ENCODE measurements at places on chromosomes 6 and 20.

GRCh38 chr6:88574031-88574430 is 389.4 kb downstream of the RNGTT start:
- no peak for DNase-seq

DNA sequence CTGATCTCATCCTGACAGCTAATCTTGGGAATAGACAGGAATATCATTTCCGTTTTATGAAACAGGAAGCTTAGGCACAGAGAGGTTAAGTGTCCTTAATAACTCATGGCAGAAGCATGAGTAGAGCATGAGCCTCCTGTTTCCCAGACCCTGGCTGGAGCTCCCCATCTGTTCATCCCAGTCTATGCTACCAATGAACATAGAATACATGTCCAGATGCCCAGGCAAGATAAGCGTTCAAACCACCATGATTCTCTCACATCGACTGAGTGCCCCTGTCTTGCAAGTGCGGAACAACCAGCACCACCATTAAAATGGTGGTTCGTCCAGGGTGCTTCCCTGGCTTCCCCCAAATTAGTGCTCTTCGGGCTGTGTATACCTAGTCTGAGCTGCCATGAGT is 217.1 kb downstream of the FARS2 start:
- DNase-seq = no peak

GRCh38 chr6:108884211-108885059 is 36.2 kb downstream of the ARMC2 start:
- no peak for DNase-seq

- no peak for DNase-seq
These were observed 36.9 kb downstream of the ARHGAP18 start for GRCh38 chr6:129672881-129673631.

GRCh38 chr6:42236682-42237473 is 19.2 kb upstream of the MRPS10 start:
- DNase-seq = no peak

- DNase-seq = no peak
These were observed at the start of the genes DEFB124 and REM1 for GRCh38 chr20:31474758-31475427. DEFB124 (minus strand) TSS chr20:31475127; CDS start chr20:31473013, 2,114 bp downstream. REM1 (plus strand) TSS chr20:31475288; CDS start chr20:31476446, 1,158 bp downstream.

DNA sequence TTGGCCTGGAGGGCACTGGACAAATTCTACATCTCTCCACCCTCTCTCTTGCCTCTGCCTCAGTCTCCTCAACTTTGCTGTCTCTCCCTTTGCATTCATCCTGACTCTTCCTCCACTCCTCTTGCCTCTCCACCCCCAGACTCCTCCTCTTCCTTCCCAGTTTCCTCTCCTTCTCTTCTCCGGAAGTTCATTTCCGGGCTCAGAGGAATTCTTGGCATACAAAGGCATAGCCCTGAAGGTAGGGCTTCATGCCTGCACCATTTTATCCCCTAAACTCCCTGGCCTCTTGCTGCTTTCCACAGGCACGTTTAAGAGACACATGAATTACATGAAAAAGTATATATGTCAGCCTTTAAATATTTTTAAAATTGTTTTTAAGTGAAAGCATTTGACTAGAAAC is 10.6 kb downstream of the BFSP1 start:
- DNase-seq = no peak

DNA sequence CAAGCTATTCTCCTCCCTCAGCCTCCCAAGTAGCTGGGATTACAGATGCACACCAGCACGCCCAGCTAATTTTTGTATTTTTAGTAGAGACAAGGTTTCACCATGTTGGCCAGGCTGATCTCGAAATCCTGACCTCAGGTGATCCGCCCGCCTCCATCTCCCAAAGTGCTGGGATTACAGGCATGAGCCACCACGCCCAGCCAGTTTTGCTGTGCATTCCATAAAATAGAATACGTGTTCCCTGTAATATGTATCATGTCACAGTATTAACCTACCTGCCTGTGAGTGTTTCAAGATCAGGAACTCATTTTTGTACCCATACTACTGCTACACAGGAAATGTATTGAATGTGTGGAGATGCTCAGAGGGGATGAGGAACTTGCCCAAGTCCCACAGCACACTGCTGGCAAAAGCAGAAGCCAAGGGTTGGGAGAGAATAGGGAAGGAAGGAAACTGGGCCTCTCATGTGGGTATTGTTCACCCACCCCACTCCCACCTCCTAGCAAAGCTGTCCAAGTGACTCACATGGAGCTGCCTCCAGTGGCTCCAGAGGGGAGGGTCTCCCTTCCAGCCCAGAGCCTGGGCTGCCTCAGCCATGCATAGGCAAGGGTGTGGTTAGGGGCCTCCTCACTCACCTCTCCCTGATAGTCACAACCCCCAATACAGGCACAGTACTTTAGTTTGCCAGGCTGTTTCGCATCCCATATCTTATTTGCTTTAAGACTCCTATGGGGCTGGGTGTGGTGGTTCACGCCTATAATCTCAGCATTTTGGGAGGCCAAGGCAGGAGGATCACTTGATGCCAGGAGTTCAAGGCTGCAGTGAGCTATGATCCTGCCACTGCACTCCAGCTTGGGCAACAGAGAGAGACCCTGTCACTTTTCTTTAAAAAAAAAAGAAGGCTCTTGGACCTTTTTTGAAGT is 9.4 kb downstream of the HM13 start:
- DNase-seq = no peak

GRCh38 chr6:63783096-63783495 is 147.5 kb downstream of the PHF3 start:
- no peak for DNase-seq

DNA sequence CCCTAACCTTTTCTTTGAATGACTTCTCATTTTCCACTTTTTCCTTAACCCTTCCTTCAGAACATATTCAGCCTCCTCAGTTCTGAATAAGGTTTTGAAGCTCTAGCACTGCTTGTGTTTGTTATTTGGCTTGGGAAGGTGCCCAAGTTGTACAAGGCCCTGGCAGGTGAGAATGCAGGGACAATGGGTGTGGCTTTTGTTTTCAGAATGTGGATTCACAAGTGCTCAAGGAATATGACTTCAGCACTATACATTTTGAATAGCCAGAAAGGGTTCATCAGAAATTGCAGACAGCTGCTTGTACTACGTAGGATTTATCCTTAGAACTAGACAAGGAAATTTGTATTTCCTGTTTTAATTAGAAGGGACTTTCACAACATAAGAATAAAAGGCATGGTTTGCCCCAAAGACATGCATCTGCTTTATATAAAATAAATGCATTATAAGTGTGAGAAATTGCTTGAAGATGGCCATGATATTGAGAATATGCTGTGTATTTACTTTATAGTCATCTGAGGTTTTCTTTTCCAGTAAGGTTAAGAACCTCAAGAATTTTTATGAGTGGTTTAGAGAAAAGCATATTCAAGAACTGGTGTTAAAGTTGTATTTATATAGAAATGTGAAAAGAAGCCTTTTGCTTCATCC is 29.3 kb upstream of the PRDM1 start:
- DNase-seq = no peak

- no peak for DNase-seq
These were observed 748 bp upstream of the ATP9A start for GRCh38 chr20:51768759-51769517.

- no peak for DNase-seq
These were observed 70.2 kb upstream of the TMEM170B start for GRCh38 chr6:11467364-11467763.

GRCh38 chr6:158793432-158793831 is 25.7 kb downstream of the EZR start:
- peak; percentile 42 for DNase-seq

Measured in NT2/D1 (cell line).